ENCODE measurements at places on chromosomes 4 and X.

DNA sequence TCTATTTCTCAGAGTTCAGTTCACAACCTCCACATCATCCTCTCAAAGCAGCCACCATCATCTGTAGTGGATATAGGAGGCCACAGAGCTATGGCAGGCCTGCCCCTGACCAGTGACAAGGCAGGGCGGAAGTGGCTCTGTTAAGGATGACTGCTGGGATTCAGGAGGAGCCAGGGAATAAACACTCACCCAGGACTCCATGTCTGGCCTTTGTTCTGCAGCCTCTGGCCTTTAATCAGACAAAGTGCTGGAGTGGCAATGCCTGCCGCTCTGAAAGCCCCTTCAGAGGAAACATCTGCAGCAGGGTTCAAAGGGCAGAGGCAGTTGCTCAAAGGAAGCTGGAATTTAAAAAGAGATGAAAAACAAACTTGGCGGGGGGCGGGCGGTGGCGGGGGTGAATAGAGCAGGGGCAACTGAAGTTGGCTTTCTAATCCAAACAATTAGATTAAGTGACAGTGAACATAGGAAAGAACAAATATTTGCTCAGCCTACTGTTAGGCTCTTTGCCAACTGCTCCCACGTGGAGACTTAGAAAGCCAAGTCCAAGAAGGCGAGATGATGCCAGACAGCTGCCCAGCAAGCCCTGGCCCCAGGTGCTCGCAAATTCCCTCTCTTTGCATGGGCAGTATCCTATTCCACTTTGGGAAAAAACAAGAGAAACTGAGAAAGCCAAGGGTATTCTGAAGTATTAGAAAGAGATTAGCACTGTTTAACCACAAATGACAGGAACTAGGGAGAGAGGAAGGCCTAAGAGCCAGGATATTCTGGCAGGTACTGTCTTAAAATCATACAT lies 5.5 kb downstream of the MPP1 start:
- peaks cover 21% of the 10 kb centered on the region for H3K4me1 ChIP-seq
- peak overlapping the region; percentile 63 for H3K27ac ChIP-seq
- H3K36me3 ChIP-seq: no peaks in the 10 kb centered on the region
- no peaks in the 10 kb centered on the region for H3K27me3 ChIP-seq
- no peak overlapping the region for H3K4me3 ChIP-seq

DNA sequence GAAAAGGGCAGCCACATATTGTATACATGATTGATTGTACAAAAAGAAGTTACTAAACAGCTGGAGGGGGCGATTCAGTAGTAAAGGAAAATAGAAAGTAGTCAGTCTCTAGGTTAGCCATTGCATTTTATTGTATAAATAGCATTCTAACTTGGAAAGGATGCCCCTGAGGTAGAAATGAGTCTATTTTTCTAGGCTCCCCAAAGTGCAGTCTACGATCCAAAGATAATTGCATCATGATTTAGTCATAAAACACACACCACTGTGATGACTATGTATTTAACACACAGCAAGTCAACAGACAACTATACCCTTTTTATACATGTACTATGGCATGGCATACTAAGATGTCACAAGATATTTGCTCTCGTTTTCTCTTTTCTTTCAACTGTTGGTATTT lies 204.9 kb downstream of the APBB2 start:
- no peak overlapping the region for H3K4me3 ChIP-seq
- H3K36me3 ChIP-seq: no peaks in the 10 kb centered on the region

GRCh38 chr4:145697332-145697731 lies 17.4 kb downstream of the C4orf51 start:
- H3K4me1 ChIP-seq: no peaks in the 10 kb centered on the region
- DNase-seq: no peak
- H3K36me3 ChIP-seq: no peaks in the 10 kb centered on the region
- H3K27me3 ChIP-seq: no peaks in the 10 kb centered on the region
- H3K27ac ChIP-seq: no peak overlapping the region

- no peaks in the 10 kb centered on the region for H3K36me3 ChIP-seq
- H3K4me1 ChIP-seq: no peaks in the 10 kb centered on the region
Measured at GRCh38 chrX:77167993-77168392, 279.2 kb upstream of the FGF16 start.

DNA sequence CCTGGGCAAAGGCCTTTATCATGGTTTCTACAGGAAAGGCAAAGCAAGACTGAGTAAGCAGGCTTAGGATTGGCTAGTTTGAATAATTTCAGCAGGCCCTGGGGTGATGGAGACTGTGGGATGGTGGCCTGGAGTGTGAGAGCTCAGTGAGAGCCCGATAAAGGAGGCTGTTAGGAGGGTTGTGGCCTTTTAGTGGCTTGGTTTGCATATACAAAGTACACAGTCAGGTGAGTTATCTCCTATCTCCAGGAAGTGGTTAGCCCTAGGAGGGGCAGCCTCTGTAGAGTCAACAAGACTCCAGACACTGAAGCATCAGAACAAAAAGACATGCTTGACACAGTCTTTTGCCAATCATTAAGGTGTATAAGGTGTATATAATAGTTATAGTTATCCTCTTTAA lies 157.2 kb downstream of the CFAP299 start:
- DNase-seq: no peak
- H3K36me3 ChIP-seq: no peaks in the 10 kb centered on the region
- no peaks in the 10 kb centered on the region for H3K27me3 ChIP-seq
- no peak overlapping the region for H3K4me3 ChIP-seq

GRCh38 chr4:96431094-96431493 lies 591.2 kb downstream of the PDHA2 start:
- H3K4me1 ChIP-seq: no peaks in the 10 kb centered on the region
- H3K36me3 ChIP-seq: no peaks in the 10 kb centered on the region
- no peak overlapping the region for H3K4me3 ChIP-seq
- DNase-seq: no peak
- H3K27ac ChIP-seq: no peak overlapping the region

DNA sequence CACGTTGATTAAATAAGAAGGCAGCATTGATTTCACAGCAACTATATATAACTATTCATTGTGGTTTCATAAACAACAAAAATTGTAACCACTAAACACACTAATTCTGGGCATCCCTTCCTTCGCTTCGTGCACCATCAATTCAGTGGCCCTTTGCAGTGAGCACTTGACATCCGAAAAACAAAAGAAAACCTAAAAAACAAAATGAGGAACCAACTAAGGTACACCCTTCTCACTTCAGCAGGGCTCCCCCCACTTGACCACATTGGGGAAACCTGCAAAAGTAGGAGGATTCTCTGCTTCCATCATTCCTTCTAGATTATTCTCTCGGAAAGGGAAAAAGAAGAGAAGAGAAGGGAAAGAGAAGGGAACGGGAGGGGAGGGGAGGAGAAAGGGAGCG lies 28.3 kb downstream of the NBDY start:
- no peaks in the 10 kb centered on the region for H3K4me1 ChIP-seq
- H3K27me3 ChIP-seq: no peaks in the 10 kb centered on the region
- H3K4me3 ChIP-seq: no peak overlapping the region
- H3K36me3 ChIP-seq: no peaks in the 10 kb centered on the region

GRCh38 chr4:40507977-40508376 lies 121.7 kb downstream of the RBM47 start:
- no peaks in the 10 kb centered on the region for H3K27me3 ChIP-seq
- no peak for DNase-seq
- H3K27ac ChIP-seq: no peak overlapping the region
- H3K4me1 ChIP-seq: no peaks in the 10 kb centered on the region
- no peak overlapping the region for H3K4me3 ChIP-seq

GRCh38 chrX:38975368-38975942 lies 174.2 kb downstream of the MID1IP1 start:
- H3K4me3 ChIP-seq: no peak overlapping the region
- H3K36me3 ChIP-seq: no peaks in the 10 kb centered on the region
- no peak overlapping the region for H3K27ac ChIP-seq
- no peaks in the 10 kb centered on the region for H3K4me1 ChIP-seq
